ENCODE measurements at places on chromosomes 2 and 18.
A peak's percentile ranks its signal among the peaks of the same experiment; 100 is the strongest.

DNA sequence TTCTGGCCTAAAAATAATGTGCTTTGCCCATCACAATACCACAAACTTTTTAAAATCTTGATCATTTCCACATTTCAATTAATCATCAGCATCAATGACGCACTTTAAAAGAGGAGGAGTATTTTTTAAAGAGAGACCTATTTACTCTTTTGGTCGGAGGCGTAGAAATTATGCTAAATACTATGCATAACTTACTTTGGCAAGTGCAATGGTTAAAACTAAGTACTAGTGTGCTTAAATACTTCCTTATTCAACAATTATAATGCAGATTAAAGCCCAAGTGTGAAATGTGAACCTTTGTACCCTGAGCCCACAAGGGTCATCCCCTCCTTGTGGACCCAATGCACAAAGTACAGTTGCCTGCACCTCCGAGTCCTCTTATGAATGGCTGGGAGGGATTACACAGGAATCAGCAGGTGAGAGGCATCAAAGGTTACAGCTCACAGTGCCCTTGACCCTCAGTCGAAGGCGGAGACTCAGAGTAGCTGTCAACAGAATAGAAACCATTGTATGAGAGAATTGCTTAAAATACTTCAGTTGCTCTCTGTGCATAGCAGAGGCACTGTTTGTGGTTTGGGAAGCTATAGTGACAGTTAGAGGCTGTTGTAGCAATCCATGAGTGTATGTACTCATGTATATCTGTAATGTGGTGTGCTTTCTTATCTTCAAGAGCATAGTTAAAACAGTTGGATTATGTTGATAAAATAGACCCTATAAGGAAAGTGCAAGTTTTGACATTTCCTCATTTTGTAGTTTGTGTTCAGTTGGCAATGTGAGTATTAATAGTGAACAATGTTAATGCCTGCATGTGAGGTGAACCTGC, 151.7 kb upstream of the ITGA4 start:
- DNase-seq, result peak; percentile 11

GRCh38 chr2:199130501-199130900, 327.2 kb downstream of the SATB2 start:
- DNase-seq, result no peak

GRCh38 chr2:197310987-197311420, 424 bp upstream of the ANKRD44 start:
- no peak for DNase-seq

DNA sequence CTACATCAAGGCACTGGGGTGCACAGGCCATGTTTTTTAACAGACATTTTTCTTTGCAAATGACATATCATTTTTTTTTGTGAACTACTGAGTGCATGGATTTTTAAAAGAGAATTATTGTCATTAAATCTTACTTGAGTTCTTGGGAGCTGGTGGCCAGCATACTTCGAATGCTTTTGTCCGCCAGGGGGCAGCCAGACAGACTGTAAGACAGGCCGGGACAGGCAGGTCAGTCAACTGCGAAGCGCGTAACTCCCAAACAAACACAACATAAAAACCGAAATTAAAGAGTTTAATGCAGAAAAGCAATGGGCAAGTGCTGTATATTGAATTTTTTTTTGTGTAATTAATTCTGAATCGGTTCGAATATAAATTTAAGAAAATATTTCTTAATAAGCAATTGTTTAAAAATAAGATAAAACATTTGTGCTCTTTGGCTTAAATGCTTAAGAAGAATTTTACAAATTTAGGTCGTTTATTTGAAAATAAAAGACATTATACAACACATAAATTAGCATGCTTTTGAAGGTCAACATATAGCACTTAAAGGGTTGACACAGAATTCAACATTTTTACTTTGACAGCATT, 142.2 kb upstream of the PXDN start:
- DNase-seq, result peak; percentile 74

- no peak for DNase-seq
Measured at GRCh38 chr18:44678725-44679055, 2.0 kb upstream of the SETBP1 start.
